Inflammatory macrophage treated with lipopolysaccharide for 1 hour (primary cell): ENCODE measurements at places on chromosomes 6 and 20.

- DNase-seq, result no peak
Measured at GRCh38 chr6:166460473-166461437, 78.0 kb upstream of the MPC1 start.

DNA sequence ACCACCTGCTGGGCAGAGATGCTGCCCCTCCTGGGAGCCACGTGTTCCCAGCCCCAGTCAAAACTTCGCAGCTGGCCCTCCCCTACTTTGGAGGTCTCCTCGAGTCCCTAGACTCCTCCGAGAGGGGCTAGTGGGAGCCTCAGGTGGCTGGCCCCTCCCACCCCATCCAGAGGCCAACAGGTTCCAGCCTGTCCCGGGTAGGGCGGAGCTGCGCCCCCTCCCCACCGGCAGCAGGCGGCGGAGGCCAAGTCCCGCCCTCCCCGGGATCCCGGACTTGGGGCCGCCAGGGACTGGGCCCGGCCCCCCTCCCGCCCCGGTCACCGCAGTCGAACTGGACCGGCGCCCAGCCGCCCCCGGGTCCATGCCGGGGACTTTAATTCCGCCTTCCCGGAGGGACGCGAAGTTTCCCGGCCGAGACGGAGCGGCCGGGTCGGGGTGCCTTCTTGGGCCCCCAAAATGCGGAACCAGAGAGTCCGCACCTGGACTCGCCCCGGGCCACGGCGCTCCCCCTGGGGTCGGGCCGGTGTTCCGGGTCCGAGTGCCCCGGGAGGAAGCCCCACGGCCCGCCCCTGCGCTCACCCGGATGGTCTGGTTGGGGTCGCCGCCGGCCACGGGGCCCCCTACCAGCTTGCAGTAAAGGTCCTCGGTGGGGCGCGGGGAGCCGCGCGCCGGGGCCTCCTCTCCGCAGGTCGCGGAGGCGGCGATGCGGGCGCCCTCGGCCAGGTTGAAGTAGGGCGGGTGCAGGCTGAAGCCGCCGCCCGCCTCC lies 559 bp downstream of the LAMA5 start:
- DNase-seq, result no peak

DNA sequence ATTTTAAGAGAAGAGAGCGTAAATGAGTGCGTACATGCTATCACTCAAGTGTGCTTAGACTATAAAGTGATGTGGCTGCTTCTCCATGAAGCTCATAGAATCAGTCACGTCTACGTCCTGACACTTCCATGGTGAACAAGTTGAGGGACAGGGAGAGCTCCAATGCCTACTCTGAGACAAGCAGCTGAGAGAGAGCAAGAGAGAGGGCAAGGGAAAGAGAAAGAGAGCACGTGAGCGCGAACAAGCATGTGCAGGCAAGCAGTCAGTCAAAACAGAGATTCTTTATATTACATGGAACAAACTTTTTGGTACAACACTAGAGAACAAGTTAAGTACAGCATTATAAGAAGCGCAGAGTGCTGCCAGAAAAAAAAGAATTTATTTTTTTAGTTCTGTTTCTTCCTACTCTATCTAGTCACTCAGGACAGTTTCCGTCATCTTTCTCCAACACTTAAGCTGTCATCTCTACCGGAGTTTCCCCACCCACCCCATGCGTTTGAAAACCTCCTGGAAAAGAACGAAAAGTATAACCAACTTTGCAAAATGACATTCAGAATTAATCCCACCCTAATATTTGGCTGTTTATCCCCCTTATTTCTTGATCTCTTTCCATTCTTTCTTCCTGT lies 61.8 kb downstream of the EPB41L2 start:
- peak; percentile 25 for DNase-seq

GRCh38 chr20:31815408-31816188 lies 3.6 kb upstream of the MYLK2 start:
- DNase-seq, result no peak

GRCh38 chr20:59512651-59513050 lies 91.7 kb upstream of the PHACTR3 start:
- DNase-seq, result no peak

- DNase-seq, result peak; percentile 43
Measured at GRCh38 chr6:161351858-161352257, 78.0 kb upstream of the AGPAT4 start.

GRCh38 chr6:118939683-118940082 lies 4.7 kb upstream of the MCM9 start:
- no peak for DNase-seq

DNA sequence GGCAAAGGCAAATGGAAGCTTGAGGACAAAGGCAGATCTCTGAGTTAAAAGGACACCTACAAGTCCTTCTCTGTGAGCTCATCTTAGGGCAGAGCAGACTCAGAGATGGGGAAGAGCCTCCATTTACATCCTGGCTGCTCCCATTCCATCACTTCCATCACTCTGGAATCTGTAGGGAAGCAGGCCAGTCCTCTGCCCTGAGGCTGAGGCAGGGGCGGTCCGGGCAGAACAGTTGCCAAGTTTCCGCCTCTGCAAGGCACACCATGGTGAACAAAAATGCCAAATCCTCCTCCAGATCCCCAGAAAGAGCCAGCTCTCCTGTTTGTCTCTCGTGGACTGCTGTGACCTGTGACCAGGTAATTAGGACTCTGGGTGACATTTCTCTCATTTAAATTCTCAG lies 209.6 kb upstream of the SSTR4 start:
- no peak for DNase-seq

DNA sequence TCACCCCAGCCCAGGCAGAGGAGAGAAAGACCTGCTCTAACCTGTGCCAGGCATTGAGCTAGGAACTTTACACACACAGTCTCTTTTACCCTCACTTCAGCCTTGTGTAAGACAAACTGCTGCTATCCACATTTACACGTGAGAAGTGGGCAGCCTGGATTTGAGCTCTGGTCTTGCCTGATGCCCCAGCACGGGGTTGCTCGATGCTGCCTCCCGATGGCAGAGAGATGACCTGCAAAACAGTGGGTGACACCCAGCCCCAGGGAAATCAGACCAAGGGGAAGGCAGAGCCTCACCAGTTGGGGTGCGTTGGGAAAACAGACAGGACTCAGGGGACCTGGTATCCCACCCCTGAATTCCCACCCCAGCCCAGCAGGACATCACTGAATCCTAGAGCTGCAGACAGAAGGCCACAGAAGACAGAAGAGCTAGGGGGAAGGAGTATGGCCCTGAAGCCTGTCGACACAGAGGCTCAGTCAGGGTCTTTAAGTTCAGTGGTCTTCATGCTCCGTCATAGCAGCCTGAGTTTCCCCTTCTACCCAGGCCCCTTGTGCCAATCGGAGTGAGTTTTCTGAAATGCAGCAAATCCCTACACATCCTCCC lies 990 bp downstream of the BPI start:
- peak; percentile 82 for DNase-seq

GRCh38 chr6:15352220-15352619 lies 106.4 kb downstream of the JARID2 start:
- DNase-seq, result peak; percentile 75

GRCh38 chr20:22248051-22248667 lies 336.2 kb downstream of the FOXA2 start:
- DNase-seq, result no peak

- no peak for DNase-seq
Measured at GRCh38 chr6:3766214-3766613, 14.7 kb upstream of the PXDC1 start.

GRCh38 chr20:4670469-4670868 lies 51.2 kb upstream of the PRND start:
- DNase-seq, result peak; percentile 32

DNA sequence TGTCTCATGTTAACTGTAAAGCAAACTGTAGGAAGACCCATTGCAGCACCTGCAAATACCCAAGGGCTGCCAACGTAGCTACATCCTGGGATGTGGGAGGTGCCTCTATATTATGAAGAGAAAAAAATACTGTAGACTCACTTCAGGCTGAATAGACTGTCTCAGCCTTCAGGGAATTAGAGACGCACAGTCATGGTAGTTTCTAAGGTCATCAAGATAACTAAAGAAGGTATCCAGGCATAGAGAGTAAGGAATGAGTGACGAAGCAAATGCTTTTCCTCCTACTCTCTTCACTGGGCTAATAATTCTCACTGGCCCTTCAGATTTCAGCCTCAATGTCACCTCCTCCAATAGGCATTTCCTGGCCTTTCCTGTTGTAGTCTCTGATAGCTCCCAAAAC lies 121.6 kb upstream of the ECI2 start:
- DNase-seq, result no peak

DNA sequence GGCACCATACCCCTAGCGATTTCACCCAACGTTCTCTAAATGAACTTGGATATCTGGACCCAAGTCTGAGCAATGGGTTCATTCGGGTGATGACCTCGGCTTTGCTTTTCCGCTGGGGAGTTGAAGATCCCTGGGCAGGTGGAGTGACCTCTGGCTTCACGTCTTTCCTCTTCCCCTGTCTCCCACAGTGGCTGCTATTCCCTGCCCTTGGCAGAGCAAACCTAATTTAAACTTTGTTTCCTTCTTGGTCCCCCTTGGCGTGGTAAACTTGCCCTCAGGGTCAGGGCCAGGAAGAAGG lies 7.8 kb upstream of the TFAP2A start:
- DNase-seq, result no peak

- no peak for DNase-seq
Measured at GRCh38 chr20:20205141-20205861, 153.0 kb downstream of the CFAP61 start.
